ENCODE measurements at places on chromosomes 7 and 10.

DNA sequence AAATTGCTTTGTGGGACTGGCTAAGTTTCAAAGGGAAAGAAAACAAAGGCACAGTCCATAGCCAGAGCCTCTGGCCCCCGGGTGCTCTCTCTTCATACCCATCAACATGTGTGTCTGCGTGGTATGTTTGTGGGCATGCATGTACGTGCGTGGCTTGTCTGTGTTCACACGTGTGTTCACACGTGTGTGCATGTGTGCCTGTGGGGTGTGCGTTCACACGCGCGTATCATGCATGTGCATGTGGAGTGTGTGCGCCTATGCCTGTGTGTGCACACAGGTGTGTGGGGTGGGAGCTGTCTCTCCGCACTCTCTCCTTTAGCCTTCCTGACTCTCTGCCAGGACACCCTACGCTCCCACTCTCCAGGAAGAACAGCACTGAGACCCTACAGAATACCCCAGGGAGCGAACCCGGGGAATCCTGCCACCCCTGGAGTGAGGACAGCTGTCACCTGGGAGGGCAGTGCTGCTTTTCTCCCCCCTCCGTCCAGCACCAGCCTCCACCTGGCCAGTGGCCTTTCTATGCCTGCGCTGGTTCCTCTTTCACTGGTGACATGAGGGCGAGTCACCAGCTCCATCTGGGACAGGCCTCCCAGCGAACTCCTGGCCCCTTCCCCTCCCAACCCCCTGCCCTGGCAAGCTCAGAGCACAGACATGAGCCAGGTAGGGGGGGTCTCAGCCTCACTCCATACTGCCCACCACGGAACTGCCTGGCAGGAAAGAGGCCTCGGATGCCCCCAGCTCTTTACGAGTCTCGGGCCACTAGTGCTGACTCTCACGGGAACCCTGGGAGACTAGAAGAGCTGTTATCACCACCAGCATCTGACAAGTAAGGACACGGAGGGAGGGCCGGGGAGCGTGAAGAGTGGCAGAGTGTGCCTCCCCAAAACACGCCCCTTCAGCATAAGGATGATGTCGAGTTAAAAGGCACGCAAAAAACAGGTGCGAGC lies 16.5 kb downstream of the WDR86 start:
- DNase-seq, result no peak

GRCh38 chr10:80292607-80293239 lies 3.3 kb upstream of the MAT1A start:
- DNase-seq, result no peak

DNA sequence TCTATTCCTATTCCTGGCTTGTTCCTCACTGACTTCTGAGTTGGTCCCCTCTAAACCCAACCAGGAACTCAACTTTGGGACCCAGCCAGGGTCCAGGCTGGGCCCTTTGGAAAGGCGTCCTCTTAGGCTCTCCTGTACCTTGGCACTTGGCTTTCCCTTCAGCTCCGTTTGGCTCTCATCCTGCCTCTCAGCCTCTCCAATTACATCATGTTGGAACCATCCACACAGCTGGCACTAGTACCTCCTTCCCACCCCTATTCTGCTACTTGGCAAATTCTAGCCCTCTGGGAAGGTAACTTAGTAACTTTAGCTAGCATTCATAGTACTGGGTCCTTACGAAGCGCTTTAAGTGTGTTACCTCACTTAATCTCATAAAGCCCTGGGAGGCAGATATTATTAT lies 205.3 kb upstream of the HABP2 start:
- DNase-seq, result no peak

DNA sequence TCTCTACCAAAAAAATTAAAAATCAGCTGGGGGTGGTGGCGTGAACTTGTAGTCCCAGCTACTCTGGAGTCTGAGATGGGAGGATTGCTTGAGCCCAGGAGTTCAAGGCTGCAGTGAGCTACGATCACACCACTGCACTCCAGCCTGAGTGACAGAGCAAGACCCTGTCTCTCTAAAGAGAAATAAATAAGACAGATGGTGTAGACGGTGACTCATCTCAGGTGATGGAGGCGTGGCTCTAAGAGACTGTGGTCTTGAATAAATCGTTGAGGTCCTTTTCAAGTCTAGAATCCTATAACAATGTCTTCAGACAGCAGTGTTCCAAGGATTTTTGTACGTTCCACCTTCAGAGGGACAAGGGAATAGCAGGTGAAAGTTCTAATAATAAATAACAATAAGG lies 53.8 kb upstream of the PFKFB3 start:
- no peak for DNase-seq

DNA sequence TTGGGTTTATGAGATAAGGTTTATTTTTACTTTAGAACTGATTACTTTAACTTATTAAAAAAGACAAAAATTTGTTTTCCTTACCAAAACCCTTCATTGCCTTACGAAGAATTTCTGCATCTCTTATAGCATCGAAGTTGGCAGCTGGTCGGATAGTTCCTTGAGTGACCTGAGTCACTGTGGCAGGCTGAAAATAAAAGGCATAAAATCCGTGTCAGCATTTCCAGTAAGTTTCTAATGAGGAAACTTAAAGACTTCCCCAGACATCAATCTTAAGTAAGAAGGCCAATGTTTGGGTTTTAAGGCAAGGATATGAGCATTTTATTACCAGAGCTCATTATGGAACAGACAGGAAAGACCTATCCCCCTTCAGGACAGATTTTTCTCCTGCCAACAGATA lies 25.6 kb downstream of the ANXA7 start:
- no peak for DNase-seq

All from fibroblast of upper back skin (primary cell).